IMR-90 (cell line): ENCODE measurements at places on chromosomes 4 and X. TPM values are rescaled to one million over a fixed set of nuclear protein-coding genes. Genes with fewer than 3 reads are reported as not detected.
A peak's percentile ranks its signal among the peaks of the same experiment; 100 is the strongest.

Gene SPANXD
- total RNA-seq = not detected in 2 replicates

GRCh38 chr4:84342161-84342560, 156.9 kb downstream of the NKX6-1 start:
- H3K4me3 ChIP-seq = no peak overlapping the region
- no peaks in the 10 kb centered on the region for H3K4me1 ChIP-seq
- H3K36me3 ChIP-seq = no peaks in the 10 kb centered on the region
- H3K27me3 ChIP-seq = no peaks in the 10 kb centered on the region
- no peak for DNase-seq

Gene NUDT11
- total RNA-seq = 13.8 and 19.2 TPM in 2 replicates

GRCh38 chr4:139774759-139775487, 109.3 kb downstream of the MGST2 start:
- no peak for DNase-seq
- no peak overlapping the region for H3K27ac ChIP-seq

Gene CFAP299
- total RNA-seq = 1.1 and 1.9 TPM in 2 replicates

GRCh38 chrX:132712350-132712749, 223.5 kb upstream of the MBNL3 start:
- no peak for DNase-seq
- no peak overlapping the region for H3K27ac ChIP-seq
- no peaks in the 10 kb centered on the region for H3K36me3 ChIP-seq
- no peaks in the 10 kb centered on the region for H3K4me1 ChIP-seq
- H3K27me3 ChIP-seq = no peaks in the 10 kb centered on the region; the same call in none of the 2 replicates

DNA sequence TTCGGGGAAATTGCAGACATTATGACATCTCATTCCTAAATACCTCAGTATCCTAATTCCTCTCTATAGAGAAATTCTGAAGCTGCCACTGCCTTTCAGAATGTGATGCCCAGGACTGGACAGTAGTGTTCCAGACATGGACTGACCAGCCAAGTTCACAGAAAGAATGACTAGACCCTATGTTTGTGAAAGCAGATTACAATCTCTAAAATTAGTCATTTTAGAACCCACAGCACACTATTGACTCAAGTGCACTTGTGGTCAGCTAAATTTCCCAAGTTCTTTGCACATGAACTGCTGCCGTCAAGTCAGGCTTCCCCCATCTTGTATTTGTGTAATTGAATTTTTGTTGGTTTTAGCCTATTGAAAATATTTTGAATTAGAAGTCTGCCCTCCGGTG, 81.0 kb upstream of the ESX1 start:
- peak; percentile 90 for DNase-seq
- H3K4me1 ChIP-seq = no peaks in the 10 kb centered on the region
- H3K36me3 ChIP-seq = no peaks in the 10 kb centered on the region
- H3K27ac ChIP-seq = no peak overlapping the region

- no peak overlapping the region for H3K27ac ChIP-seq
- H3K4me1 ChIP-seq = 0 out of 2 replicates have a peak, but pooled peaks cover 2% of the 10 kb centered on the region
- H3K4me3 ChIP-seq = no peak overlapping the region
- no peaks in the 10 kb centered on the region for H3K36me3 ChIP-seq
Measured at GRCh38 chr4:177093964-177094363, 215.7 kb upstream of the NEIL3 start.

- no peak overlapping the region for H3K4me3 ChIP-seq
- peaks cover 7% of the 10 kb centered on the region for H3K27me3 ChIP-seq
- no peaks in the 10 kb centered on the region for H3K36me3 ChIP-seq
- H3K27ac ChIP-seq = no peak overlapping the region
- DNase-seq = no peak
- H3K4me1 ChIP-seq = no peaks in the 10 kb centered on the region
Measured at GRCh38 chr4:184890499-184890898, 64.7 kb upstream of the ACSL1 start.

GRCh38 chr4:173318648-173319211, 15.4 kb downstream of the HMGB2 start:
- H3K4me3 ChIP-seq = no peak overlapping the region
- DNase-seq = peak; percentile 74
- H3K36me3 ChIP-seq = 0 out of 2 replicates have a peak, but pooled peaks cover 1% of the 10 kb centered on the region
- no peaks in the 10 kb centered on the region for H3K4me1 ChIP-seq
- H3K27ac ChIP-seq = no peak overlapping the region

Gene CPLX1
- not detected in 2 replicates for total RNA-seq

DNA sequence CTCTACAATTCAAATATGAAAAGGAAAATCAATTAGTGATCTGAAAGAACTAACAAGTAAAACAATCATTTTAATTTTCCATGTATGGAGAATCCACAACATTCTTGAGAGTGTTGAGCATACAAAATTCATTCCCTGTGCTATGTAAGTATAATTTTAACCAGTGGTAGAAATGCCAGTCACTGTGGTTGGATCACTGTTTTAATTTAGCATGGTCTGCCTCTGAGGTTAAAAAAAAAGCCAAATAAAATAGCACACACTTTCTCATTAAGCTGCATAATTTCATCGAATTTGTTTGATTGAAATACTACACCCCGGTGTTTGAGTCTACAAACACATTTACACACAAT, 185.5 kb upstream of the STS start:
- H3K36me3 ChIP-seq = no peaks in the 10 kb centered on the region
- H3K27ac ChIP-seq = no peak overlapping the region
- no peaks in the 10 kb centered on the region for H3K27me3 ChIP-seq
- H3K4me1 ChIP-seq = no peaks in the 10 kb centered on the region
